Endodermal cell (in vitro differentiated cells): ENCODE measurements at places on chromosomes 6 and 20.
A peak's percentile ranks its signal among the peaks of the same experiment; 100 is the strongest.

GRCh38 chr6:109978174-109979032 is at the start of gene GPR6:
Gene GPR6, plus strand, starts transcription at chr6:109978311. Its CDS starts 802 bp downstream, at chr6:109979113.
- peak; percentile 98 for DNase-seq

DNA sequence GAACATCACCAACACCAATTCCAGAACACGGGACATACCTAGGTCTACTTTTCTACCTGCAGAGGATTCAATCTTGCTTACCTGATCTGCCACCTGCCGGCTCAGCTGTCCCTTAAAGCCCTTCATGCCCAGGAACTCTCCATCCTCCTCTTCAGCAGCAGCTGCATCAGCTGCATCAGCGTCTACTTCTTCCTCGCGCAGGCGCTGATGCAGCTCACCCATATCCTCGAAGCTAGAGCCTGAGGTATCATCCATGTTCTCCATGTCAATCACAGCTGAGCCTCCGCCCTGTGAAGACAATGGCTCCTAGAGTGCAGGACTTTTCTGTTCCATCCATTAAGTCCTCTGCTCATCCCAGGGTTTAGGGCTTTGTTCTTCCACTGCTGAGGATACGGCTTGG is 918 bp downstream of the YIPF3 start:
- no peak for DNase-seq

GRCh38 chr6:170276369-170277057 is 14.4 kb downstream of the DLL1 start:
- no peak for DNase-seq

DNA sequence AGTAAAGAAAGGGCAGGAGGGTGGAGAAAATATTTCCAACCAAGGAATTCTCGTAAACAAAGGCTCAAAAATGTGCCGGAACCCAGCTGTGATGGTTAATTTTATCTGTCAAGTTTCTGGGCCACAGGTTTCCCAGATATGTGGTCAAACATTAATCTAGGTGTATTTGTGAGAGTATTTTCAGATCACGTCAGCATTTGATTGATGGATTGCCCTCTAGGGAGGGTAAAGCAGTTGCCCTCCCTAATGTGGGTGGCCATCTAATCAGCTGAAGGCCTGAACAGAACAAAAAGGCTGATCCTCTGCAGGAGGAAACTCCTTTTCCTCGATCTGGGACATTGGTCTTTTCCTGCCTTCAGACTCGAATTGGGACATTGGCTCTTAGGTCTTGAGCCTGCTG is 298.7 kb upstream of the TCF21 start:
- no peak for DNase-seq

GRCh38 chr20:9032758-9033157 is 36.1 kb upstream of the PLCB4 start:
- no peak for DNase-seq

DNA sequence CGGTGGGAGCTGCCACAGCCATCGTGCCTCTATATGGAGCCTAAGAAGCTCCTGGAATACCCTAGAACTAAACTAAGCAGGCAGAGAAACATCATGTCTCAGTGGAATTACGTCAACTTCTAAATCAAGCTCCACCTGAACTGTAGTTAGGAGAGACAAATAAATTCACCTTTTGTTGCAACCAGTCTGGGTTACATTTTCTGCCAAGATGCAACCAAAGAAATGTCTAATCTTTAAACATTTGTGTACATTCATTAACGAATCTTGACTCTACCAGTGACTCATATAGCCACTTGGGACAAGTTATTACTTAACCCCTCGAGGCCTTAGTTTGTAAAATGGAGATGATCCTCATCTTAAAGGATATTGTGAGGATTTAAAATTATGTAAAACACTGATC is 8.9 kb downstream of the PTPRK start:
- DNase-seq: no peak

GRCh38 chr6:163288915-163289314 is 125.6 kb upstream of the QKI start:
- DNase-seq: no peak

DNA sequence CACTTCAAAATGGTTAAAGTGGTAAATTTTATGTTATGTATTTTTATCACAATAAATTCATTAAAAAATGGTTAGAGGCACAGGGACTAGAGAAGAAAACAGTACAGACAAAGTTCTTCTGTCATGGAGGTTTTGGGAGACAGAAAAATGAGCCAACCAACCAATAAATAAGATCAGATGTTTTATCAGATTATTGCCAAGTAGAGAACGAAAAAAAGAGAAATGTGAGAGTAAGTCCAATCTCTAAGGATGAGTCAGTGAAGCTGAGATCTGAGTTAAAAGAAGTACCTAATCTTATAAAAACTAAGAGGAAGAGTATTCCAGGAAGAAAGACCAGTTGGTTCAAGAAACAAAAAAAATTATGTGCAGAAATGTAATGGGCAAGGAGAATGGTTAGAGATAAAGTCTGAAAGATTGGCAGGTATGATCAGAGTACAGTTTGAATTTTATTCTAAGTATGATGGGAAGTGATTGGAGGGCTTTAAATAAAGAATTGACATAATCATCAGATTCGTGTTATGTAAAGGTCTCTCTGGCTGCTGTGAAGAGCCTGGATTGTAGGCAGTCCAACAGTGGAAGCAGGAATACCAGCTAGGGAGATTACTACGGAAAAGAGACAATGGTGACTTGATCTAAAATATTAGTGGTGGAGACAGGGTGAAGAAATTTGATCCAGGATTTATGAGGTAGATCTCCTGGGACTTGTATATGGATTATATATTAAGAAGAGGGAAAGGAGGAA is 79.6 kb downstream of the RCAN2 start:
- DNase-seq: no peak

DNA sequence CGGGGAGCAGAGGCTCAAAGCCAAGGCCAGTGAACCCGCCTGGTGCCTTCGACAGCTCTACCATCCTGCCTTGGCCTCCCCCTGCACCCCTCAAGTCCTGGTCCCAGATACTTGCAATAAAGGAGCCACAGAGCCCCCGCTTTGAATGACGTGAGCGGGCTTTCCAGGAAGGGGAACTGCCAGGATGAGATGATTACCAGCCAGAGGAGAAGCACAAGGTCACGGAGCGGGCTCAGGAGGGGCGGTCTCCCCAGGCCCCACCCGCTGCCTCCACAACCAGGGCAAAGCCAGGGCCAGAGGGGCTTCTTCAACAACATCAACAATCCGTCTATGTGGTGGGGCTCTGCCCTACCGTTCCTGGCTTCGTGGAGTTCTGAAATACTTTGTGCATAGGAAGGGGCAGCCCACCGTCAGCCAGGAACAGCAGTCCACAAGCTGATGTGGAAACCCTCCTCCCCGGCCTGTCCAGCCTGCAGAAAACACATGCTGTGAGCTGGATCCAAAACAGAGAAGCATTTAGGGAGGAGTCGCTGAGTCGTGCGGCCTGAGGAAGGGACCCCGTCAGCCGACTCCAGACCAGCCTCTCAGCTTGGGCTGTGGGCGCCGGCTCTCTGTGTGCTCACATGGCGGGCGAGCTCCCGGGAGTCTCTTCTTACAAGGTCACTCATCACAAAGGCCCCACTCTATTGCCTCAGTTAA is 392.5 kb downstream of the CDH4 start:
- DNase-seq: no peak

DNA sequence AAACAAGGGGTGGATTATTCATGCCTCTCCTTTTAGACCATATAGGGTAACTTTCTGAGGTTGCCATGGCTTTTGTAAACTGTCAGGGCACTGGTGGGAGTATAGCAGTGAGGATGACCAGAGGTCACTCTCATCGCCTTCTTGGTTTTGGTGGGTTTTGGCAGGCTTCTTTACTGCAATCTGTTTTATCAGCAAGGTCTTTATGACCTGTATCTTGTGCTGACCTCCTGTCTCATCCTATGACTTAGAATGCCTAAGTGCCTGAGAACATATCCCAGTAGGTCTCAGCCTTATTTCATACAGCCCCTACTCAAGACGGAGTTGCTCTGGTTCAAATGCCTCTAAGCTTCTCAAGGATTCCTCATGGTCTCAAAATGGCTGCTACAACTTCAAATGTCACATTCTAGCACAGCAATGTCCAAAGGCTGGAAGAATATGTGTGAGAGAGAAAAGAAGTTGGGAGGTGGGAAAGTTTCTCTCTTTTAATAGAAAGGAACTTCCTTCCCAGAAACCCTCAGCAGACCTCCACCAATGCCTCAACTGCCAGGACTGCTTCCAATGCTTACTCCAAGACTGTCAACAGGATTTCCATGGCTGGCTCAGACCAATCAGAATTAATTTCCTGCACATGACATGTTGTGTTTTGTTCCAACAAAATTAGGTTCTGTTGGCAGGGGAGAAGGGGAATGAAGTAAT is 46.6 kb upstream of the SLC9A8 start:
- no peak for DNase-seq

DNA sequence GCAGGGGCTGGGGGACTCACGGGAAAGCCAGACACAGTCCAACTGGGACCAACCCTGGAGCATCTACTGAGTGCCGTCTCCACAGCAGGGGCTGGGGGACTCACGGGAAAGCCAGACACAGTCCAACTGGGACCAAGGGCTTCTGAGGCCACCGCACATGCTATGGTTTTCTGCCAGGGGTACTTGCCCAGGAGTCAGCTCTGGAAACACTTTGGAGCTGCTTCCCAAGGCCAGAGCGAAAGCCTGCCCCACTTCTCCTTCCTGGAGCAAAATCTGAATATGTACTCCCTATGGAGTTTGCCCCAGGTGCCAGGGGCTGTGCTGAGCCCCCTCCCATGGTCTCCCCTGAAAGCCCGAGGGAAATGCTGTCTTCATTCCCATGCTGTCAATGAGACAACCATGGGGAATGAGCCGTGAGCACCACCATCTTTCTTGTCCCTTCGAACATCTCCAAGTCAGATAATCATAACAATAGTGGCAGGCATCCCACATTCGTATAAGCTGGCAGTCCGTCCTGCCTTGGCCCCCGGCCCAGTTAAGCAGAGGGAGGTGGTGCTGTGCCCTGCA is 18.5 kb downstream of the PCK1 start:
- DNase-seq: no peak

GRCh38 chr6:125818225-125818657 is 27.5 kb downstream of the NCOA7 start:
- DNase-seq: no peak

GRCh38 chr6:44007818-44008621 is 119.2 kb downstream of the MRPL14 start:
- peak; percentile 56 for DNase-seq

GRCh38 chr20:11753155-11753554 is 164.5 kb upstream of the BTBD3 start:
- no peak for DNase-seq

DNA sequence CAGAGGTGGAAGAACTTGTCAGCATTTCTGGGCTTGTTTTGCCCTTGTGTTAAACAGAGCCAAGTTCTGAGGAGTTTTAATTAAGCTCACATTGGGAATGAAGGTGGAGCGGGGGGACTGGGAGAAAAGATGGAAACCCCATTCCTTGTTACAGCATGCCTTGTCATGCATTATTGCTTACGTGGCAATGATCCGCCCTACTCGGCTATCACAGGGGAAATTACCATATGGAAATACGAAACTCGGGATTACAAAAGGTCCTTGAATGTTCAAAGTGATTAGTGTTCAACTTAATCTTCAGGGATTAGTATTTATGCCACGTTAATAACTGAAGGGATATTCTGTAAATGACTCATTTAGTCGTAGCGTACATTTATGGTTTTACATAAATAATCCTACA is 86.4 kb downstream of the MAP3K7 start:
- DNase-seq: no peak

- DNase-seq: no peak
Measured at GRCh38 chr6:151067684-151068596, 171.8 kb upstream of the AKAP12 start.

DNA sequence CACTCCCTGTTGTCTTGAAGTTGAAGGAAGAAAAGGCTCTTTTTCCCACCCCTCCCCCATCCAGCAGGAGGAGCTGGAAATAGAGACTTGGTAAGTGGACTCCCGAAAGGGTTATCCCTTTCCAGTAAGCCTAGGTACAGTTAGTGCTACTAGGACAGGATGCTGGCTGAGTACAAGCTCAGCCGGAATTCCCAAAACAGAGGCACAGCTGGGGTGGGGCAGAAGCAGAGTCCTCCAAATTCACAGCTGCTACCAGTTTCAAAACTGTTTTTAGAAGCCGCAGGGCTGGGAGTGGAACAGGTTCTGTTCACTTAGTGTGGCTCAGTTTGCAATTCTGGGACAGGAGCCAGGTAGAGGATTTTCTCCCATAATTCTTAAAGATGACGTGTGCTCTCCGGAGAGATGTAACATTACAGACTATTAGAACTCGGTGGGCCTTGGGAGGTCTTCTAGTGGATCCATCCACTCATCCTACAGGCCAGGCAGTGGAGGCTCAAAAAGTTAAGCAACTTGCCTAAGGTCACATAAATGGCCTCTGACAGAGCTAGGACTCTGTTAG is 19.0 kb upstream of the UTRN start:
- peak; percentile 87 for DNase-seq

DNA sequence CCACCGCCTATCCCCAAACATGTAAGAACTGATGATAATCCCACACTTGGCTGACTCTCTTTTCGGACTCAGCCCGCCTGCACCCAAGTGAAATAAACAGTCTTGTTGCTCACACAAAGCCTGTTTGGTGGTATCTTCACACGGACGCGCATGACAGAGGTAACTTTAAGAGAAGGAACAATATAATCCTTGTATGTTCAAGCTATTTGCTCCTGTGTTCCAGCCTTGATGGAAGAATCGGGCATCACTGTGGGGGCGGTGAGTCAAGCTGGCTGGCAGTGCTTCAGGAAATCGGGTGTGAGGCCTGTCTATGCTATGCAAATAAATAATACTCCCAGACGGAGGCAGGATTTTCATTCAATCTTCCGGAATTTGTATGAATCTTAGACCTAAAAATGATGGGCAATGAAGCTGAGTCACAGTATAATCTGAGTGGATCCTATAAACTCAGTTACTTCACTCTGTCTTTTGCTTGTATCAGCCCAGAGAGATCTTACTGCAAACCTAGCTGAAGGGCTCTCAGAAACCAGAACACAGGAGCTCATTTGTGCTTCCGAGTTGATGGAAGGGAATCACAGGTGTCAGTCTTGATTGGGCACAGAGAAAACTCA is 45.2 kb upstream of the NT5E start:
- DNase-seq: no peak

DNA sequence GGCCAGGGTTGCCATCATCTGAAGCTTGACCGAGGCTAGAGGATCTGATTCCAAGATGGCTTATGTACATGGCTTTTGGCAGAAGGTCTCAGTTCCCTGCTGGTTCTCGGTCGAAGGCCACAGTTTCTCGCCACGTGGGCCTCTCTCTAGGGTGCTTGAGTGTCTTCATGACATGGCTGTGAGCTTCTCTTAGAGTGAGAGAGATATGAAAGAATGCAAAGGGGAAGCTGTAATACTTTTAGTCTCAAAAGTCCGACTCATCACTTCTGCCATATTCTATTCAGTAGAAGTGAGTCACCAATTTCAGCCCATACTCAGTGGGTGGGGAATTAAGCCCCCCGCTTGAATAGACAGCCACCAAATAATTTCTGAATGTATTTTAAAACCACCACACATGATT is 94.2 kb downstream of the UTRN start:
- DNase-seq: no peak

GRCh38 chr6:68025764-68026163 is 609.3 kb upstream of the ADGRB3 start:
- no peak for DNase-seq
